ENCODE measurements at places on chromosomes 7 and 10.
A peak's percentile ranks its signal among the peaks of the same experiment; 100 is the strongest.

DNA sequence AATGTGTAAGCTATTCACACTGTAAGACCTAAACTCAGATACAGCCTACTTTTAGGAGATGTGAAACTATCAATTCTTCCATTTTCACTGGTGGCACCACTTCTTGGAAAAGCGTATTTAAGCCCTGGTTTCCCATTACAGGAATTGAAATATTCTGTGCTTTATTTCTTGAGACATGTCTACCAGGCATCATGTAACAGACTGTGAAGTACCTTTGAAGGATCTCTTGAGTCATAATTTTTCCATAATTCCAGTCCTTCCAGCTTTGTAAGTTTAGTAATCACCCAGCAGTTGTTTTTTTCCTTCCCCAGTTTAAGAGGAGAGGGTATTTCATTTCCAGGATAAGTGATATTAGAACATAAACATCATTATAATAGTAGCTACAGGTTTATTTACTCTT is 186.0 kb upstream of the PRPS1L1 start:
- DNase-seq, result no peak

GRCh38 chr7:38021892-38022291 is 101.5 kb downstream of the EPDR1 start:
- DNase-seq, result no peak

DNA sequence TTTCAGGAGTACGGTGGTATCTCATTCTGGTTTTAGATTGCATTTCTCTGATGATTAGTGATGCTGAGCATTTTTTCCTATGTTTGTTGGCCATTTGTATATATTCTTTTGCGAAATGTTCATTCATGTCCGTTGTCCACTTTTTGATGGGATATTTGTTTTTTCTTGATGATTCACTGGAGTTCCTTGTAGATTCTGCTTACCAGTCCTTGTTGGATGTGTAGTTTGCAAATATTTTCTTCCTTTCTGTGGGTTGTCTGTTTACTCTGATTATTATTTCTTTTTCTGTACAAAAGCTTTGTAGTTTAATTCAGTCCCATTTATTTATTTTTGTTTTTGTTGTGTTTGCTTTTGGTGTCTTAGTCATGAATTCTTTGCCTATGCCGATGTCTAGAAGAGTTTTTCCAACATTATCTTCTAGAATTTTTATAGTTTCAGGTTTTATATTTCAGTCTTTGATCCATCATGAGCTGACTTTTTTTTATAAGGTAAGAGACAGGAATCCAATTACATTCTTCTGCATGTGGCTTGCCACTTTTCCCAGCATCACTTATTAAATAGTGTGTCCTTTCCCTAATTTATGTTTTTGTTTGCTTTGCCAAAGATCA is 320.5 kb downstream of the MAGI2 start:
- no peak for DNase-seq

DNA sequence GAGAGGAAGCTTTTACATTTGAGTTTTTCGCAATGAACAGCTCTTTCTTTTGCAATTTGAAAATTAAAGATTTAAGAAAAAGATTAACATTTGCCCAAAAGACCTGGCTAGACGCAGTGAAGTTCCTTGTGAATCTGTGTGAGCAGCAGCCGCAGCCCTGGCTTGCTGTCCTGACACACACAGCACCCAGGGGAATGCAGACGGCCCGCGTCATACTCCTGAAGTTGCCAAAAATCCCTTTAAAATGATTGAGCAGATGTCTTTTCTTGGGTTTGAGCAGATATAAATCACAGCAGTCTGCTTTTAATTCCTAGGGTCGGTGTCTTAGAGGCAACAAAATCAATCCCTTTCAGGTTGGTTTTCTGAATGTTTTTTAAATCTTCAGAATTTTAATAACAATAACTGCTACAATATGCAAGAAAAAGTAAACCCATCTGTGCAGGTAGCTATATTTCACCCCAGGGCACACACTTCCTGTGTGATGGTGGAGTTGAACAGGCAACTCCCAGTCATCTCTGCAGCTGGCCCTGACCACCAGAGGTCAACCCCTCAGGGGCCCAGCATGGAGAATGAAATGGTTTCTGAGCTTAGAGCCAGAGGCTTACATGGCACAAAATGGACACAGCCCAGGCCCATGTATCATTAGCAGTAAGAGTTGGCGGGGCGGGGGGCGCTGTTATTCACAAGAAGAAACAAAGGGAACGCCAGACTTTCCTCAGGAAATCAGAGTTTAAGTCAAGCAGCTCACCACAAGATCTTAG is 32.2 kb upstream of the TRIL start:
- DNase-seq, result no peak

DNA sequence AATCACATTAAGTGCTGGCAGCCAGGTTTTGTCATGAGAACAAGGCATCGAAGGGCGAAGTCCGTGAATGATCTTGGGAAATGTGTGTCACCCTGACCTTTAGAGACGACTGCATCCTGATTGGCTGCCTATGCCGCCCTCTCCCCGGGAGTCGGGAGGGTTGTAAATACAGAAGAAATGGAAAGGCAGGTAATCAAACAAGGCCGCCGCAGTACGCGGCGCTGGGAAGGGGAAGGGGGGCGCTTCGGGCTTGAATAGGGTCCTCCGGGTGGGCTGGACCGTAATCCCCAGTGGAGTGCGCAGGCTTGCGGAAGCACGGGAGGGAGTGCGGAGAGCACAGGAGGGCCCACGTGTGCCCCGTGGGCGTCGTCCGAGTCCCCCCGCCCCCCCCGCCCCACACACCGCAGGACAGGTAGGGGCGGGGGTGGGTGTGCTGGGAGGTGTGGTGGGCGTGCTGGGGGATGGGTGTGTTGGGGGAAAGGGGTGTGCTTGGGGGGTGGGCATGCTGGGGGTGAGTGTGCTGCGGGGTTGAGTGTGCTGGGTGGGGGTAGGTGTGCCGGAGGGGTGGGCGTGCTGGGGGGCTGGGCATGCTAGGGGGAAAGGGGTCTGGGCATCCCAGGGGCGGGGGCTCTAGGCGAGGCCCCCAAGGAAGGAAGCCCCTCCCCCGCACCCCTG is 169.4 kb downstream of the ARHGAP12 start:
- DNase-seq, result no peak

DNA sequence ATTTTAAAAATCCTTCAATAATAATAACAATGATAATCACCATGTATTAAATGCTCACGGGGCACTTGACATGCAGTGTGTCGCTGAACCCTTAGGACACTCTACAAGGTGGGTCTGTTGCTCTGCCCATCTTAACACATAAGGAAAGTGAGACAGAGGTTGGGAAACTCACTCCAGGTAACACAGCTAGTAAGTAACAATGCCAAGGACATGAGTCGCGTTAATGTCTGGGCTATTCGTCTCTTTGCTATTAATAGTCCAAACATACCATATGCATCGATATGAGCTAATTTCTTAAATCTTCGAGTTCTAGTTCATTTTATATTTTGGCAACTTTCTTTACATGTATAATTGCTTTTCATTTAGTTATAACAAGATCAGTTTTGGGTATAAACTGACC is 79.5 kb downstream of the BEND7 start:
- no peak for DNase-seq

GRCh38 chr7:47301657-47302295 is 280.1 kb downstream of the TNS3 start:
- no peak for DNase-seq

- DNase-seq, result peak; percentile 18
Observed at GRCh38 chr7:107874605-107875446, 16.2 kb upstream of the DLD start.

- no peak for DNase-seq
Observed at GRCh38 chr7:155722118-155722517, 77.7 kb downstream of the RBM33 start.

DNA sequence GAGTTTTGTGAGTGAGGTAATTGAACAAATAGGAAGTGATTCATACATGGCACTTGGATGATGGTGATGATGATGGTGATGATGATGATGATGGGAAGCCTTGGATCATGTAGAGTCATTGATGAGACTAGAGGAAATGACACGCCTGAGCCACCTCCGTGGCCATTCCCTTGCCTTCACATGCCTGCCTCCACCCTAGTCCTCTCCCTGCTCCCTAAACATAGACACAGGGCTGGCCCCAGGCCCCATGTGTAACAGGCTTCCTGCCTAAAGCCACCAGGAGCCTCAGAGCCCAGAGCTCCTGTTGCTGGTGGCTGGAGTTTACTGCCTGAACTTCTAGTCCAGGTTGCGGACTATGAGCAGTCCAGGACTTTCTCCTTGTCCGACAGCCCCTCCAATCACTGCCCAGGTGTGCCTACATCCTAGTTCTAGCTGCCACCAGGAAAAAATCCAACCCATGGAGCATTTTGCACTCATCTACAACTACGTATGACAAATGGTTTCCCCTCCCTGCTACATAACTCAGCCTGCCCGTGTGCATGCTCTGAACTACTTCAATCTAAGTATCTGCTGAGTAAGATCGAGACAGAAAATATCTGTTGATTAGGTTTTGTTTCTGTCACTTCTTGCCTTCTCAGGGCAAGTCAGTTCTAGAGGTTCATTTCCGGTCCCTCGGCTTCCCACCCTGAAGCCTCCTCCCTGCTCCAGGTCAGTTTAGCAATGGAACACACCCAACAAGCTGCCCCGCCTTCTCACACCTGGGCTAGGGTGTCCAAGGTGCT is 35.5 kb upstream of the KDM7A start:
- DNase-seq, result no peak

GRCh38 chr7:140062118-140062527 is 628 bp downstream of the PARP12 start:
- DNase-seq, result no peak

DNA sequence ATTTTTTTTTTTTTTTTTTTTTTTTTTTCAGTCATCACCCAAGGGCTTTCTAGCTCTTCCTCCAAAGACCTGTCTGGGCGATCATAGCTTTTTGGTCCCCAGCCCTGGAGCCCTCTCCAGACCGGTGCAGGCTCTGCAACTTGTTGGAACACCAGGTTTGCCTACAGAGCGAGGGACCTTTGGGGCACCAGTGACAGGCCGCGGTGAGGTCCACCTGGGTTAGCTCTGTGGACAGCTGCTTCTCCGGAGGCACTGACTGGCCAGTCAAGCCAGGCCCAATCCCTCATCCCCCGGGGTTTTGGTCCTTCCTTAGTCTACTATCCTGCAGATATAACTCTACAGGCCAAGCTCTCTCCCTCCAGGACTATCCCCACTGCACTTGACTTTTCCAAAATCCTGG is 86.8 kb upstream of the SMNDC1 start:
- DNase-seq, result no peak

DNA sequence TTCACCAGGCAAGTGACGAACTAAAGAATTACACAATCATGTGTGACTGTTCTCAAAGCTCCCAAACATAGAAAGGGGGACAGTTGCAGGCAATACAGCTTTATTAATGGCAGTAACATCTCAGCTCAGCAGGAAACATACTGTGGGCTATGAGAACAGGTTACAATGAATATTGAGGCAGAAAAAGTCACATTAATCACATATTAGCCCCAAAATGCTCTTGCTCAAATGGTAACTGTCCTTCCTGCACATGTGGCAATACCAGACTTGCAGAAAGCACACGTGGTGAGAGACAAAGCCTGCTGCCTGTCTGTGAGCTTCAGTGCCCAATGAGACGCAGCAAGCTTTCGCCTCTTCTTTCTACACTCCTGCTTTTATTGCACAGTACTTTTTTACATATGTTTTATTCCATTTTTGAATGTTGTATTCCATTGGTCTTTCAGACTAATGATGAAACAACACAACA is 104.9 kb upstream of the ACBD5 start:
- no peak for DNase-seq

DNA sequence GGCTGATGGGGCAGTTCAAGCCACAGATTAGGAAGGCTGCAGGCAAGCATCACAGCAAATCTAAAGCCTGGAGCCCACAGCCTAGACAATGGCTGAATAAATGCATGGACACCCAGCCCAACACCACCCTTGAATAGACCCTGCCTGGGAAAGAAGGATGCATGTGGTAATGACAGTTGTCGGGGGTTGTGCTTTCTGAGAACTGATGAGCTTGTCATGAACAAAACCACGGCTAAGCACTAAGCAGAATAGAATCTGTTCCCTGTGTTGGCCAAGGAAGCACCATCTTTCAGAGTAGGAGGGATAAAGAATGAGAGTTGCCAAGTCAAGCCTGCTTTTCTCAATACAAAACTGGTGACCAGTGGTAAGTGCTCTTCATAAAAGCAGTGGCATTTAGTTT is 66.1 kb upstream of the JCAD start:
- no peak for DNase-seq

DNA sequence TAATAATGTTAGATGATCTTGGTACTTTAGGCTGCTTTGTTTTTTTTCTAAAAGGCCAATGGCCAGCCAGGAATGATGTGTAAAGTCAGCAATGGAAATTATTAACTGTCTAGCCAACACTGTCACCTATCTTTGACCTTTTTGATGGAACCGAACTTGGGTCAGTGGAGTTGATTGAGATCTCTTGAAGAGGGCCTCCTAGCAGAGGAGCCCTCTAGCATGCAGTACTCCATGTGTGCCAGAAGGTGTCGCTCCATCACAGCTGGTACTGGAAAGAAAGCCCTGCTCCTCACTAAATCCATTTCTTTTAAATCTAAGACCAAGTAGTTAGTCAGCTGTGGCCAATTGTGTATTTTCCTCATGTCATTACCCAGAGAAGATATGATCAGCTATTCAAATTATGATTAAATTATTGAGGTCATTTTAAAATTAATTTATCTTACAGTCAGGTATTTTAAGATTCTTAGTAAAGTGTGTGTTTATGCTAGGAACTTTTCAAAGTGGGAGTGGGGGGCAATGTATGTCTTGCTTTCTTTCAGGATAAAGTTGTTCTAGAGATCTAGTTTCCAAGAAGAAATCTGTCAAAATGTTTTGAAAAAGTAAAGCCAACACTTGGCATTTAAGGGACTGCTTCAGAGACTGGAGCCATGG is 33.1 kb upstream of the CROT start:
- peak; percentile 37 for DNase-seq

DNA sequence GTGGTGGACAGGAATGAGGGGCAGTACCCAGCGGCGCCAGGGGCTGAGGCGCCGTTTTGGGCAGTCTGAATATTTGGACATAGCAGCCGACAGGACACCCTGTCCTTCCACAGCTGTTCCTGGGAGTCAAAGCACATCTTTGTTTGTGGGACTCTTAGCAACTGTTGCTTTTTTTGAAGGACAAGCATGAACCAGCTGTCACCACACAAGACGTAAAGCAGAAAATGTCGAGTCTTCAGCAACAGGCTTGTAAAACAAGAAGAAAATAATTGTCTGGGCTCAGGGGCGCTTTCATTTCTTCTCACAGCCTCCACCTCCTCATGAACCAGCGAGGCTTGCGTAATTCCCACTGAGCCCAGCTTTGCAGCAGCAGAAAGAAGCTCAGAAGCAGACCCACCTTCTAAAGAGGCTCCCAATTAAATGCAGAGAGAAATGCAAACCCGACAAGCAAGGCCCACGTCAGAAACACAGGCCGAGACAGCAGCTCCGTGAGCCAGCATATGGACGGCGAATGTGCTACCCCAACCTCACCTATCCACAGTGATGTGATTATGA is 68.9 kb upstream of the DNAAF5 start:
- no peak for DNase-seq
